ENCODE measurements at places on chromosomes 2 and 18.

DNA sequence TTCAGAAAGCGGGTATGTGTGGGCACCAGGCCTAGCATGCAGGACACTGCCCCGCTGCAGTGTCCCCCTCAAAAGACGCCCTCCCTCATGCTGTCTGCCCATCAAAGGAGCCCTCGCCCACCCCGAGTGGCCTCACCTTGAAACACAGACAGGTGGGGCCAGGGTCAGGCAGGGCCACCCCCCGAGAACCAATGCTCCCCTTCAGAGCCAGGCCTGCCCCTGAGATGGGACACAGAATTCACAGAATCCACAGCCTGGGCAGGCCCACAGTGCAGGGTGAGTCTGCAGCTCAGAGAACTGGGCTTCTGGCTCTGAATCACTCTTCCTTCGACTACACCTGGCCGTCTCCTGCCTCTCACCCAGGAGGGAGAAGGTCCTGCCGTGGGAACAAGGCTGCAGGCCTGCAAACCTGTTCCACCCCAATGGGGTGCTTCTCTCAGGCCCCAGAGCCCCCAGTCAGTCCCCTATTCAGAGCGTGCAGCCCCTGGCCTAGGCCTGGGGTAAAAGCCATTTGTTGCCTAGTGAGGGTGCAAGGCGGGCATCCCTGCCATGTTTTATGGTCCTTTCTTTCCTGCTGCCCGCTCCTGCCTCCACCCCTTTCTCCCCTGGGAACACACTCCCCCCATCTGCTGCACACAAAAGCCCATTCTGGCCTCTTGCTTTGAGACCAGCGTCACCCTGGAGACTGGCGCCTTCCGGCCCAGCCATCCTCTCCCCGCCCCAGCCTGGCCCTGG, 11.3 kb upstream of the ARHGEF4 start:
- DNase-seq, result no peak

- no peak for DNase-seq
Observed at GRCh38 chr2:75560768-75561565, at the start of gene EVA1A. TSS of gene EVA1A (minus strand) at chr2:75560939. CDS start at chr2:75518140, 42,799 bp downstream.

DNA sequence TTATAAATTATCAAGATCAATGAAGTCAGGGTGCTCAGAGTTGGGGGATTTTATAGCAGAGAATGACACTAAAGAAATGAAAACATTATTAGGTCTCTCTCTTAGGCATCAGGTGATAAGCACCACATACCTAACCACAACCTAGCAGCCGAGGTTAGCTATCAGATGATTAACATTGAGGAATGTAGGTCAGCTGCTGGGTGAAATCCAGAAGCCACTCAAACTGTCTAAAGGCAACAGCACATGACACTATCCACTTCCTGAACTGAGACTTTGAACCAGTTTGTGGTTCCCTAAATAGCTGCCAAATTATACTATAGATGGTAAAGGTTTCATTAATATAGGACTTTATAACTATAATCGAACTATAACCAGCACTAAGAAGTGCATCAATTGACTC, 4.7 kb downstream of the EPG5 start:
- no peak for DNase-seq

- no peak for DNase-seq
Observed at GRCh38 chr2:43400508-43400907, 174.1 kb upstream of the ZFP36L2 start.

DNA sequence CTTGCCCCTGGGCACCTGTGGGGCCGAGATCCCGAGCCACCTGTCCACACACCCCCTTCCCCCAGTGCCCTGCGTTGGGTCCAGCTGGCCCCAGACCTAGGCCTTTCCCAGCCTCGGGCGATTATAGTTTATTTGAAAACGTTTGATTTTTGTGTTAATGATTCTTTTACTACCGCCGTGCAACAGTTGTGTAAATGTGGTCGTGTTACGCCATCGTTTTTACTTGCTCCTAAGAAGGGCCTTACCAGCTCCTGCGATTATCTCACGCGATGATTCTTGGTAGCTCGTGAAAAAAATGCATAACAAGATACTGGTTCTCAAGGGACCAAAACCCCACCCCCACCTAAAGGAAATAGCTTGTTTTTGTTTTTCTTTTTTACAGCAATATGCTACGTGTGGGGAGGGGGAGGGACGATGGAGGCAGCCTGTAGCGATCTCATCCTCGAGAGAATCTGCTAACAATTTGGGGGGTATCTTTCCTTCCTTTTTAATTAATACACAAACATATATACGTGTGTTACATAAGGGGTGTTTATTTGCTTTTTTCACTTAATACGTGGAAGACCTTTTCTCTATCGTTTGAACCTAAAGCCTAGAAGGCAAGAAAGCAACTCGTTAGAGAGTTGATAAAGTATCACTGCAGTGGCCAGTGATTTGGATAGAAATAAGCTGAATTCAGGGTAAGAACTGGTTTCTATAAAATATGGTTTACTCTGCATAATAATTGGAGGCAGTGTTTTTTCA, 1.0 kb downstream of the ZDBF2 start:
- peak; percentile 29 for DNase-seq

- no peak for DNase-seq
Observed at GRCh38 chr2:150916467-150917396, 344.9 kb downstream of the RBM43 start.

Data from renal pelvis (tissue), 12 donors.